Activated CD8-positive, alpha-beta memory T cell treated with anti-CD3 and anti-CD28 coated beads for 1 hour (primary cell): ENCODE measurements at places on chromosomes 7 and 10.

DNA sequence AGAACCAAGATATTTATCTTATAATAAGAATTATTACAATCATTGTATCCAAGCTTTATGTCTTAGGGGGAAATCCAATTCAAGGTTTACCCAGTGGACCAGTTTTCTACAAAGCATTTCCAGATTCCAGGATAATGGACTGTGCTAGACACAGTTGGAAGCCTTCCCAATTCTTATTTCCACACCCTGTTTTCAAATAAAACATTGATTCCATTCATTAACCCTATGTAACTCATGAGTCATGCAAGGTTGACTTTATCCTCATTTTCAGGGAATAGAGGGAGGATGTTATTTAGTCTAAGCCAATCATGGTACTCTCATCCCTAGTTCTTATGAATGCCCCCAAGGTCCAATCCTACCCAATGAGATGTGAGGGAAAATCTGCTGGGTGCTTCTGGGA lies 145.7 kb downstream of the RNLS start:
- DNase-seq, result no peak

- DNase-seq, result no peak
Observed at GRCh38 chr7:142832417-142832816, 22.5 kb upstream of the EPHB6 start.

DNA sequence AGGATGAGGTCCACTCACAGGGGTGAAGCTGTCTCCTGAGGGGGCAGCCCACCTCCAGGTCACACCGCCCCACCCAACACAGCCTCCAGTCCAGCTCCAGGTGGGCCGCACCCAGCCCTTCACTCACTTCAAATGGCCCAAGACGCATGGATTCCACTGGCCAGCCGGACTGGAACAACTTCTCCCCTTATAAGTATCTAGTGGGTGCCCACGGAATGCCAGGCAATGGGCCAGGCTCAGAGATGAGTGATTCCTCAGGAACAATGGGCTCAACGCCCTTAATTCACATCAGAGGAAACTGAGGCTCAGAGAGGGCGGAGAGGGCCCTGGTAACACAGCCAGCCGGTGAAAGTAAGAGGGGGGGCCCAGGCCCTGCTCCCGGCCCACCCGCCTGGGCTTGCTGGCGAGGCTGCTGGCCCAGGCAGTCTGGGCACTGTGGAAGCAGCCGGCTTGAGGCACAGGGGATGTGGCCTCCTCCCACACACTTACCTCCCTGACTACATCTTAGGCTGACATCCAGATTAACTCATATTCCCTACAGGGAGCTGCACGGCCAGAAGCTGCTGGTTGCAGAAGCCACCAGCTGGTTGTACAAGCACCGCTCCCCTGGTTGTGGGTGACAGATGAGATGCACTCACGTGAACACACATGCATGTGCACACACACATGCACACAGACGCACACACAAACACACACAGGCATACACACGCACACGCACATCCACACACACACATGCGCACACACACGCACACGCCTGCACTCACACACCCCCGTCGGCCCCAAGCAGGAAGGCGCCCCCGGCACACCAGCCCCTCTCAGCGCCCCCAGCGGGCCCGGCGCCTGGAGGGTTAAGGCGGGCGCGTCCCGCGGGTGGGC lies 1.0 kb upstream of the FAM20C start:
- DNase-seq, result no peak

- no peak for DNase-seq
Observed at GRCh38 chr7:79897166-79897565, 237.5 kb upstream of the GNAI1 start.

DNA sequence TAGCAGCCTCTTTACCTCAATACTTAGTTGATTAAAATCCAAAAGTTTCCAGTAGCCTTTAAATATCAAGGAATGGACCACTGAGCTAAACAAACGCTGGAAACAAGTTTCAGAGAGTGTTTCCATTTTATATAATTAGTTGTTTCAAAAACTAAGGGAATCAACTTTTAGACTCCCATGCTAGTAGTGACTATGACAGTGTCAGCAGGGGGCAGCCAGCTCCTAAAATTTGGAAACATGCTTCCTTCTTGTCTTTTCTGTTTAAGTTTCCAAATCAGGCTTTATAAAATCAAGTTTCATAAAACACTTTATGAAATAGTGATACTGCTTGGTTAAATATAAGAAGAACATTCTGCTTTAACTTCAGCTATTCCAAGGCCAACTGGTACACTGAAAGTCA lies 138.2 kb upstream of the TMEM229A start:
- no peak for DNase-seq

GRCh38 chr10:130215931-130216231 lies 79.7 kb downstream of the GLRX3 start:
- no peak for DNase-seq

DNA sequence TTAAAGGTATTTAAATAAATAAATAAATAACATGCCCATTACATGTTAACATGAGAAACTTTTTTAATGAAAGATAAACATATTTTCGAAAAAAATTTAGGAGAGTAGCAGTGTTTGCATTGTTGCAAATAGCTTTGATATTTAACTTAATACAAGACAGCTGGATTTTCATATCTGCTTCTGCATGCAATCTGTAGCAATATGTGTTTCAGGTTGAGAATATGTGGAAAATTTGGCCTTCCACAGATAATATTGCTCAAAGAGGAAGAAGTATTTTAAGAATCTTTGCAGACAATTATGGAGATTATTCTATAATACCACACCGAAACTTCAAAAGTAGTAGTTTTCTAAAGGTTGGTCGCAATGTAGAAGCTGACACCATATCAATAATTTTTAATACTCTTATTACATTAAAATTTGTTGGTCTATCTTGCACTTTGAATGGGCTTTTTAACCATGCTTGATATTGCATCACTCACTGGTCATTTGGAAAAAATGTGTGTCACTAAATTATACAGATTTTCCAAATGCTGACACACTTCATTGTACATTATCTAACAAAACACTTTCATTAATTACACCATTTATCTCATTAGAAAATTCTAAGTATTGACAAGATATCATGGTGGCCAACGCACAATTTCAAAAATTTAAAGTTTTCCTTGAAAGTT lies 229.8 kb upstream of the HDAC9 start:
- no peak for DNase-seq

GRCh38 chr7:127885843-127886242 lies 145.4 kb downstream of the LRRC4 start:
- DNase-seq, result no peak

DNA sequence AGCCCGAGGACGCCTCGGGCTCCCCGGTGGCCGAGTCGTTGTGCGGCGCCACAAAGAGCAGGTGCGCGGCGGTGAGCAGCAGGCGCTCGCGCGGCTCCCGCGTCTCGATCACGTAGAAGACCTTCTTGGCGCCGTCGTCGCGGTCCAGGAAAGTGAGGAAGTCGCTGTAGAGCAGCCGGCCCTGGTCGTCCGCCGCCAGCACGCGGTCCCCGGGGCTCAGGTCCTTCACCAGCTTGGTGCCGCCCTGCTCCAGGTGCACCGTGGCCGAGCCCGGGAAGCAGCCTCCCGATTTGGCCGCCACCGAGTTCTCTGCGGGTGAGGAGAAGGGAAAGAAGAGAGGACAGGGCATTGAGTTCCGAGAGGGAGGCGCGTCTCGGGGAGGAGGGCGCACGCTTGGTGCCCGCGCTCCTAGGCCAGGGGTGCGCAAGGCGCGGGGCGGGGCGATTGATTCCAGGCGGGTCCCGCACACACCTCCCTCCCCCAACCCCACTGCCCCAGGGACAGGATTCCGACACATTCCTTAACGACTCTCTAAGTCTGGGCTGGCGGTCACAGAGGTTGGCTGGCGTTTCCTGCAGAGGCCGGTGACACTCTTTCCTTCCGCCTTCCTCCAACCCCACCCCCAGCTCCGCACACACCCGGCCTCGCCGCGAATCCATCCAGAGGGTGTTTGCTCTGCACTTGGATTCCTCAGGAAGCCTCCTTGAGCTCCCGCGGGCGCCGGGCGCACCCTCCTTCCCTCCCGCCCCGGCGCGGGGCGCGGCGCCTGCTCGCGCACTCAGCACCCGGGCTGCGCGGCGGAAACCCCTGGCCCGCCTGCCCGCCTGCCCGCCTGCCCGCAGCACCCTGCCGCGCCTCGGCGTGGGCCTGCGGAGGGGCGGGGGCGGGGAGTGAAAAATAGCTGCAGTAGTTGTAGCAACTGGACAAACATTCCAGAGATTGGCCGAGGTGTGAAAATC lies 8.6 kb downstream of the SHH start:
- no peak for DNase-seq

DNA sequence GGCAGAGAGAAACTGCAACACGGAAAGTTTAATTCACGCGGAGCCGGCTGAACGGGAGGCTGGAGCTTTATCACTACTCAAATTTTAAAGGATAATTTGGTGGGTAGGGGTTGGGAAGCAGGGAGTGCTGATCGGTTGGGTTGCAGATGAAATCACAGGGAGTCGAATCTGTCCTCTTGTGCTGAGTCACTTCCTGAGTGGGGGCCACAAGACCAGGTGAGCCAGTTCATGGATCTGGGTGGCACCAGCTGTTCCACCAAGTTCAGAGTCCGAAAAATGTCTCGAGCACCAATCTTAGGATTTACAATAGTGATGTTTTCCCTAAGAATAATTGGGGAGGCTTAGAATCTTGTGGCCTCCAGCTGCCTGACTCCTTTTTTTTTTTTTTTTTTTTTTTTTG lies 3.6 kb upstream of the PRAP1 start:
- DNase-seq, result no peak

DNA sequence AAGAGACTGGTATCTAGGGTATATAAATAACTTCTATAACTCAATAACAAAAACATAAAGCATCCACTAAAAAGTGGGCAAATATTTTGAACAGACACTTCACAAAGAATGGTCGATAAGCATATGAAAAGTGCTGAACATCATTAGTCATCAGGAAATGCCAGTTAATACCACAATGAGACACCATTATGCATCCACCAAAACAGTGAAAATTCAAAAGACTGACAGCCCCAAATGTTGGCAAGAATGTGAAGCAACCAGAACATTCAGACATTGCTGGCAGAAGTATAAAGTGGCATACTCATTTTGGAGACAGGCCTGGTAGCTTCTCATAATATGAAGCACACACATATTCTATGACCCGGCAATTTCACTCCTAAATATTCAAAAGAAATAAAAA lies 26.5 kb upstream of the GSAP start:
- DNase-seq, result no peak

DNA sequence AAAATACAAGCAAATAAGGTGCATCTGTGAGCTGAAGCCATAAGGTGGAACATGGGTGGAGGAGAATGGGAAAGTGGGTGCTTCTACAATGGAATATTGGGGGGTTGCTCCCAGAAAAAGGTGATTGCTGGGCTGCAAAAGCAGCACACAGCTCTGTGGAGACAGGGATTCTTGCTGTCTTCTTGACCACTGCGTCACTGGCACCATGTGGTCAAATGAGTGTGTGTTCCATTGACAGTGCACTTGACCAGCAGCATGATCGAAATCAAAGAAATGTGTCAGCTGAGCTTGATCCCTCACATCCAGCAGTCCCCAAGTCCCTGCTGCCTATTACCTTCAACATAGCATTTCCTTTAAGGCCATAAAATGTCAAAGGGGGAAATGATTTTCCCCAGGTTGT lies 56.2 kb downstream of the GPR26 start:
- no peak for DNase-seq

- DNase-seq, result no peak
Observed at GRCh38 chr7:86477343-86477935, 166.3 kb upstream of the GRM3 start.

- DNase-seq, result no peak
Observed at GRCh38 chr7:3605222-3605621, 304.2 kb downstream of the SDK1 start.

- DNase-seq, result no peak
Observed at GRCh38 chr10:122213766-122214165, 57.3 kb upstream of the BTBD16 start.

DNA sequence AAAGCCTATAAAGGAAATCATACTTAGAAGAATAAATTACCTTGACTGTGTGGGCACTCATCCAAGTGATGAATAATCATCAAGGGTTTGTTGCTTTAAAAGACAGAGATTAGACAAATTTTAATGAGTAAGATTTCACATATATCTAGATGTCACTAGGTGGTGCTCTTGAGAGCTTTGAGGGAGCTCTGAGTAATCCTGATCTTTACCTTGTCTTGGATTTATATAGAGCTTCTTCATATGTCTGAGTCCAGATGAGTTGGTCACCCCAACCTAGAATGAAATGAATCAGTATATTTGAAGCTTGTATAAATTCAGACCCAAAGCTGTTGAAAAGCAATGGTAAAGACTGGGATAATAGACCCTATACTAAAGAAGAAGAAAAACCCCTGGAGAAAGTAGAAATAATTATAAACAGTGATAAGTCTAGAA lies 3.7 kb downstream of the AGR2 start:
- no peak for DNase-seq

DNA sequence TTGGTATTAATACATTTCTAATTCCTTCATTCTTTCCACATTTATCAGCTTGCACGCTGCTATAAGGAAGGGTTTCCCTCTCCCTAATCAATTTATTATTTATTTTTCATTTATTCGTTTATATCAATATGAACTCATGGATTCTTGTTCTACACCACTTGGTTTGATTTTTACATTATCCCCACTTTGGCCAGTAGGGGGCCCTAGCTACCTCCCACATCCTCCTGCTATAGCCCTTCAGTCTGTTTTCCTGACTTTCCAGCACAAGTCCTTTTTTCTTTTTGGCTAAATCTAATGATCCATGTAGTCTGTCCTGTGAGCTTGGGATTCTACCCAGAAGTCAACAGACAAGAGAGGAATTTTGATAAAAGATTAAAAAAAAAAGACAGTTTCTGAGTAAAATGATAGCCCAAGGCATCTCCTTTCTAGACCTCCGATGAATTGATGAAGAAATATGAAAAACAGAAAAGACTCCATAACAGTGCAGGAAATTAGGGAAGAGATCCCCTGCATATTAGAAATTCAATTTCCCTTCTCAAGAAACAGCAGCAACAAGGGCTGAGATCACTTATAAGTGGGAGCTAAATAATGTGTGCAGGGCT lies 47.7 kb downstream of the LYZL2 start:
- no peak for DNase-seq

DNA sequence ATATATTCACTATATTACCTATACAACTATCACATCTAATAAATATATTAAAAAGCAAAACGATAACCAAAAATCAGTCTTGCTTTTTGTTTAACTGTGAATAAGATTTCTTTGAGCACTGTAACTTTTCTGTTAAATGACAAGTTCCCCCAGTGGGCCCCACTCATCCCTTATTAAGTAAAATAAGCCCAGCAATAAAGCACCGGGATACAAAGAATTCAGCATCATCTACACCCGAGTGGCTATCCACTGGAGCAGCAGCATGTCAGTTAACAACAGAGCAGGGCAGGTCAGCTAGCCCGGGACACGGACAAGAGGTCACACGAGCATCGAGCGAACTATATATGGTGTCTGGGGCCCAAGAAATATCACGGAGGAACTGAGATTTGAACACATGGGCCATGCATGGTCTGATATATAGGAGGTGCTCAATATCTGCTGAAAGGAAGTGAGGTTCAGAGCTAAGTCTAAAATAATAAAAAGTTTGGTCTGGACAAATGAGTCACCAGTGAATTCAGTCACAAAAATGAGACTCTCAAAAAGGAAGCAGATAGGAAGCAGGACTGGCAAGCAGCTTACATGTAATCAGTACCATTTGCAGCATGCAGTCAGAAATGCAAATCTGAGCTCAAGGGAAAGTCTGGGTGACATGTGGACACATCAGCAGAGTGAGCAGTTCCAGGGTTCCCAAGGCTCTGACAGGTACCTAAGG lies 4.1 kb downstream of the ERCC6 start:
- DNase-seq, result no peak
